ENCODE measurements at places on chromosomes 3 and 15.

- DNase-seq, result no peak
Measured at GRCh38 chr3:111418391-111418790, 123.6 kb upstream of the CD96 start.

GRCh38 chr15:71182522-71182921 lies 67.3 kb downstream of the THSD4 start:
- DNase-seq, result no peak

- DNase-seq, result no peak
Measured at GRCh38 chr15:73328149-73328820, 40.5 kb downstream of the HCN4 start.

DNA sequence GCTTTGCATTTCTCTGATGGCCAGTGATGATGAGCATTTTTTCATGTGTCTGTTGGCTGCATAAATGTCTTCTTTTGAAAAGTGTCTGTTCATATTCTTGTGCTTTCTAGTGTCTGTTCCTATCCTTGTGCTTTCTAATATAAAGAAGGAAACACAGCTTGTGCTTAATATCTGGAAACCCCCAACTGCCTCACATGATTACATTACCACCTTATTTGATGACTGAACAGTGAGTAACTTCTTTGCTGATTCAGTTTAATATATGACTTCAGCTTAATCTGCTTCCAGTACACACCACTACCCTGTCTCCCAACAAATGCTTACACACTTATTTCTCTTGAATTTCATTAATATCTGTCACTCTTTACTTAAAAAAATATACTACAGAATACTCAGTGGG lies 835.1 kb downstream of the EDEM1 start:
- DNase-seq, result no peak

GRCh38 chr15:82921939-82922338 lies 30.6 kb downstream of the HOMER2 start:
- DNase-seq, result no peak

DNA sequence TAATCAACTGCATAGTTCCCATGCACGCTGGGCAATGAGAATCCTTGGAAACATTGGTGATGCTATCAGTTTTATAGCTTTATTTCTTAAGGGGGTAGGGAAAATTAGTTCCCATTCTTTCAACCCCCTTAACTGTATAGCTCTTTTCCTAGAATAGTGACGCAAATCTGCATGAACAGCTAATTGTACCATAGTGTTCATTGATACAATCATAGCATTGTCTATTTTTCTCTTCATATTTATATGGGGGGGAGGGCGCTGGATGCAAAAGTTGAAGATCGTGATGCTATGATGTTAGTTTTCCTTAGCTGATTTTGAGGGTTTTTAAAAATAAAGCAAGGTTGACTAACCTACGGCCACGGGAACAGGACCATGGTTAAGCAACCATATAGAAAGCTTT lies 32.4 kb upstream of the SAMMSON start:
- DNase-seq, result no peak

- no peak for DNase-seq
Measured at GRCh38 chr3:14016900-14017475, 107.7 kb downstream of the CHCHD4 start.

GRCh38 chr3:168364967-168365366 lies 269.2 kb upstream of the GOLIM4 start:
- DNase-seq, result no peak

- DNase-seq, result no peak
Measured at GRCh38 chr15:47620960-47621681, 96.2 kb upstream of the SEMA6D start.

GRCh38 chr15:76298986-76299385 lies 12.3 kb downstream of the ETFA start:
- no peak for DNase-seq

GRCh38 chr3:86147119-86147518 lies 843.8 kb downstream of the VGLL3 start:
- no peak for DNase-seq

- no peak for DNase-seq
Measured at GRCh38 chr3:77160931-77161497, 121.1 kb downstream of the ROBO2 start.

DNA sequence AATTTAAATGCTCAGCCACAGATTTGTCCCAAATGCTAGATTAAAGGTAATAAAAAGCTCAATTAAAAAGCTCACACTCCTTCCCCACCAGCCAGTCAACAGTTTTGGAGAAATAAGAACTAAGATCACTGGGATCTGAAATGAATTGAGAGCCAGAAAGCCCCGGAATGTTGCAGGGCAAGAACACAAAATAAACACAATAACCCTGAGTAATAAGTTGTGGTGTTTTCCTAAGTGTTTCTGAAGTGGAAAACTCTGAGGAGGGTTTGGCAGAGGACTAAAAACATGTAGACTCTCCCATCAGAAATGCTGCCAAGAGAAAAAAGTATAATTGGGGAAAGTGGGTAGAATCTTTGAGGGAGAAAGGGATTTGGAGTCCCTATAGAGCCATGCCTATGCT lies 127.8 kb downstream of the ABI3BP start:
- DNase-seq, result no peak

GRCh38 chr15:29534378-29534777 lies 264.8 kb upstream of the NSMCE3 start:
- no peak for DNase-seq

DNA sequence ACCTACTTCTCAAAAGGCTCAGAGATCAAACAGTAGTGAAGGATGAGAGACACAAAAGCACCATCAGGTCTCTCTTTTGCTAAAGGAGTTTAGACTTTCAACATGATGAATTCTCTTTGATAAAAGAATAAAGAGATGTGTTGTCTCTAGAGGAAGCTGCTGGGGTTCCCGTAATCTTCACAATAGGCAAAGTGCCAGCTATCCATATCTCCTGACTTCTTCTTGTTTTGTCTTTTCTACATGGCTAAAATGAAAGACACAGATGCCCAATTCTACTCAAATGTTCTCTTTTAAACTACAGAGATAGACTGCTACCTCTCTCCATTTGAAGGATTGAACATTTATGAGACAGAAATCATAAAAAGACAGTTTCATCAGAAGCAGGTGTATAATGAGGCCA lies 38.4 kb upstream of the TUSC7 start:
- DNase-seq, result no peak

GRCh38 chr3:32501783-32502117 lies 902 bp downstream of the CMTM6 start:
- DNase-seq, result no peak

DNA sequence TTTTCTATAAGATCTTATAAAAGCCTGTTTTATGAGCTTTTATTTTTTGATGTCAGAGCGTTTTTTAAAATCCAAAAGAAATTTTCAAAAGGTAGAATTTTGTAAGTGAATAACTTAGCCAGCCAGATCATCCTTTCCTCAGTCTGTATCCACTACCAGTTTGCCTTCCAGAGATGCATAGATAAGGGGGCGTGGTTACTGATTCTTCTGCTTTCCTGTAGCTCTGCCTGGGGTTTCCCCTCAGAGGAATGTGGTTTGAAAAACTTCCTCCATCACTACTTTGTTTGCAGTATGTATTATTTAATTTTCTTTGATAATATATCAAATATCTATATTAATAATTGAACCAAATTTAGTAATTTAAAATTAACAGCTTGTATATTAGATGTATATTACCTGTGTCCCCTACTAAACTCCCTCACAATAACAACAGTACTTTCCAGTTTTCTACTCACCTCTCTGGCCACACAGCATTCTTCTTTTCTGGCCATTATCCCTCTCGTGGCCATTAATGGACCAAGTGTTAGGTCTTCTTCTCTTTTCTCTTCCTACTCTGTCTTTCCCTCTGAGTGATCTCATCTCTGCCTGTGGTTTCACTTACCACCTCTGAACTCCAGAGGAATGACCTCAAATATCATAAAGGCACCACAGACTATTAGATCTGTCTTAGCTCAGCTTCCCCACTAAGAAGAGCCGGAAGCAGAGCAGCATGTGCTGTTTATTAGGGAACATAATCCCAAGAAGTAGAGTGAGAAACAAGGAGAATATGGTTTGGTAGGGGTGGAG lies 239.7 kb downstream of the UBE2E2 start:
- no peak for DNase-seq

DNA sequence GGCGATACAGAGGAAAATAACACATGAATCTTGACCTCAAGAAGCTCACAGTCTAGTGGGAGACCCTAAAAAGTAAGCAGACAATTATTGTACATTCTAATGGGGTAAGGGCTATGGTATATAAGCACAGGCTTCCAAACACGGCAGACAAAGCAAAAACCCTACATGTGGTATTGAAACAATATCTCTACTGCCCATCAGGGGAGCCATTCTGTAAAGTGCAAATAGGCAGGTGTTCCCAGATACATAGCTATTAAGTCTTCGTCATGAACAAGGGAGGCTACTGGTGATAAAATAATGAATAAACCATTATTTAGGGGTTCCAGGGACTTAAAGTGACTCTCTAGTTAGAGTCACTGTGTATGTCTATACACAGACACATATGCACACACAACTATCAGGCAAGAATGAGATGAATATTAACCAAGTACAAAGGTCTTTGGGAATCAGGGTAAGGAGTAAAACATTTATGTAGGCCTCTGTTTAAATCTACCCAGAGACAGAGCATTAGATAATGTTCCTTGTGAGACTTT lies 38.7 kb upstream of the ASB14 start:
- no peak for DNase-seq

DNA sequence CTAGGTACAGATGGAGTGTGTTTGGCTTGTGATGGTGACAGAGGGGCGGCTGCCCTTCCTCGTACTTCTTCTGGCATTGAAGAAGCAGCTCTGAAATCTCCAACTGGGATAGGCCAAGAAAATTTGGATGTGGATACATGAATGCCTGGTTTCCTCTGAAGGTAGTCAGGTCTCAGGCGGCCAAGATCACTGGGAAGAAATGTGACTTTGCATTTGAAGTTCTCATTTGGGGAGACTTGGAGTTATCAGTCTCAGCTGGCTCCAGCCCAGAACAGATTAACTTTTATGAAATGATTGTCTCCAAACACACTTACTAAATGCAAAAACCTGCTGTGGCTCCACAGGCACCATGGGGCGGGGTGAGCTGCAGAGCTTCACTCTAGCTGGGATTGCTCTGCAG lies 215.9 kb downstream of the THSD4 start:
- no peak for DNase-seq

GRCh38 chr3:50358911-50359759 lies at the start of gene TMEM115:
TSS of gene TMEM115 (minus strand) at chr3:50359521. CDS start at chr3:50359063, 458 bp downstream.
- peak; percentile 95 for DNase-seq

DNA sequence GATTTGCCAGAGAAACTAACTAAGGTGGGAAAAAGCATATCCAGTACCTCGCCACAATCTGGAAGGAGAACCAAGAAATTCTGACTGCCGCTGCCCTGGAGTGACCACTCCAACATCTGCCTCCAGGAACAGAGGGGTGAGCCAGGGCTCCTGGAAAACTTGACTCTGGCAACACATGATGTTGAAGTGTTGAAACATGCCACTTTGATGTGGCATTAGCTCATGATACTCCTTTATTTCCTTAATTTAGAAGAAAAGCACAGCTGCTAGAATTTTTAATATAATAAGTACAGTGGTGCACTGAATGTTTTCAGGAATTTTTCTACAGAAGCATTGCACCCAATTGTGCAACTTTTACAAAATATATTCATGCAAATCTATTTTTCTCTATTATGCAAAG lies 109.9 kb upstream of the BCL6 start:
- no peak for DNase-seq
